CD8-positive, alpha-beta memory T cell (primary cell): ENCODE measurements at places on chromosomes 2 and 18. TPM values are rescaled to one million over a fixed set of nuclear protein-coding genes. Genes with fewer than 3 reads are reported as not detected.

The TWIST2 gene
- total RNA-seq: not detected

The ACVR1C gene
- total RNA-seq: 0.66 TPM

The AOX1 gene
- total RNA-seq: not detected

The INPP1 gene
- 13.4 TPM for total RNA-seq

The WDR43 gene
- 169 TPM for total RNA-seq

The FZD7 gene
- 0.75 TPM for total RNA-seq

The PDCD1 gene
- total RNA-seq: 39.3 TPM

The ACTG2 gene
- not detected for total RNA-seq

- no peaks in the 10 kb centered on the region for H3K4me1 ChIP-seq
- no peak overlapping the region for H3K4me3 ChIP-seq
- H3K27me3 ChIP-seq: no peaks in the 10 kb centered on the region
- no peaks in the 10 kb centered on the region for H3K36me3 ChIP-seq
- no peak overlapping the region for H3K27ac ChIP-seq
Measured at GRCh38 chr2:167196461-167197252, 308.4 kb downstream of the XIRP2 start.

GRCh38 chr2:158134655-158135054 lies 33.0 kb downstream of the UPP2 start:
- no peak for DNase-seq
- H3K27me3 ChIP-seq: no peaks in the 10 kb centered on the region
- no peaks in the 10 kb centered on the region for H3K36me3 ChIP-seq

GRCh38 chr2:154306266-154306970 lies 392.1 kb upstream of the KCNJ3 start:
- H3K27ac ChIP-seq: no peak overlapping the region
- no peak for DNase-seq
- no peaks in the 10 kb centered on the region for H3K36me3 ChIP-seq
- H3K4me3 ChIP-seq: no peak overlapping the region
- no peaks in the 10 kb centered on the region for H3K4me1 ChIP-seq
- no peaks in the 10 kb centered on the region for H3K27me3 ChIP-seq

DNA sequence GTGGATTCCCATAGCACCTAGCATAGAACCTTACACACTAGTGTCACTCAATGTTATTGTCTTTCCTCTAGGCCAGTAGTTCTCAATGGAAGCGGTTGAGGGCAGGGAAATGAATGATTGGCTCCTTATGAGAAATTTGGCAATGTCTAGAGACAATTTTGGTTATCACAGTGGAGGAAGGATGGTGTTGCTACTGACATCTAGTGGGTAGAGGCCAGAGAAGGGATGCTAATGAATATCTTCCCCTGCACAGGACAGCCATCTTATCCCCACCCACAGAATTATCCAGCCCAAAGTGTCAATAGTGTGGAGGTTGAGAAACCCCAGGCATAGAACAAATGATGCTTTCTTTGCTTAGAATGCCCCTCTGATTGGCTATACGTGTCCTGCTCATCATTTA lies 15.8 kb downstream of the C18orf63 start:
- H3K27me3 ChIP-seq: no peaks in the 10 kb centered on the region
- H3K4me1 ChIP-seq: no peaks in the 10 kb centered on the region
- no peaks in the 10 kb centered on the region for H3K36me3 ChIP-seq
- DNase-seq: no peak
- no peak overlapping the region for H3K4me3 ChIP-seq
- H3K27ac ChIP-seq: no peak overlapping the region

- no peak overlapping the region for H3K4me3 ChIP-seq
- H3K27me3 ChIP-seq: no peaks in the 10 kb centered on the region
- H3K36me3 ChIP-seq: no peaks in the 10 kb centered on the region
Measured at GRCh38 chr18:25256439-25256838, 95.5 kb downstream of the ZNF521 start.

- H3K27me3 ChIP-seq: no peaks in the 10 kb centered on the region
- no peak for DNase-seq
- H3K4me3 ChIP-seq: no peak overlapping the region
- no peaks in the 10 kb centered on the region for H3K36me3 ChIP-seq
- H3K4me1 ChIP-seq: no peaks in the 10 kb centered on the region
Measured at GRCh38 chr2:195632856-195633572, 24.0 kb upstream of the SLC39A10 start.

DNA sequence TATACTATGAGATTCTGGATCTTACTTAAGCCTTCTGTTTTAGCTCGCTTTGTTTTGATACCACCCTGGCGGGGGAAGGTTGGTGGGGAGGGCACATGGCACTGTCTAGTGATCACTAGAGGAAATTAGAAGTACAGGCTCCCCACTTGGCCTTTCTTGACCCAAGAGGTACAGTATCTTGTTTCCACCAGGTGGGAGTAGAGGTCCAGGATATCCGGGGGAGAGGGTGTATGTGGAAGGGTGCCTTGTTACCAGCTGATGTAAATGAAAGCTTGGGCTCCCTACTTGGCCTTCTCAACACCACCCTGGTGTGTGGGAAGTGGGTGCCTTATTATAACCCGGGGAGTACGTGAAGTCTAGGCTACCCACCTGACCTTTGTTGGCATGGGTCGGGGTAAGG lies 7.5 kb downstream of the GALNT1 start:
- no peaks in the 10 kb centered on the region for H3K27me3 ChIP-seq
- H3K27ac ChIP-seq: no peak overlapping the region
- H3K4me3 ChIP-seq: no peak overlapping the region
- H3K4me1 ChIP-seq: no peaks in the 10 kb centered on the region
- H3K36me3 ChIP-seq: no peaks in the 10 kb centered on the region

DNA sequence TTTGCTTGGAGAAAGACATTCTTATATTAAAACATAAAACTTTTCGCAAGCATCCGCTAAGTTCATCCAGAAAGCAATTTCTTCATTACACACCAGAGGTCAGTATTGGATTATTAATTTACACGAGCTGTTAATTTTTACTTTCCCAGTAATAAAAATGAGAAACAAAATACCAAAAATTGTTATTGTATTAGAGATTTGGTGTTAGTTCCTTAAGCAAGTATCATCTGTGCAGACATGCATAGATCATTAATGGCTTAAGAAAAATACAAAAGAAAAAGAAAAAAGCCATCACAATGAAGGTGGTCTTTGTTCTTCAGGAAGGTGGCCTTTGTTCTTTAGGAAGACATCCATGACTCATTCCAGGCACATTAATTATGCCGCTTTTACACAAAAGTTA lies 53.6 kb upstream of the HNMT start:
- H3K36me3 ChIP-seq: no peaks in the 10 kb centered on the region
- no peak overlapping the region for H3K27ac ChIP-seq
- H3K4me1 ChIP-seq: no peaks in the 10 kb centered on the region
- no peaks in the 10 kb centered on the region for H3K27me3 ChIP-seq
- DNase-seq: no peak

GRCh38 chr2:169329688-169330554 lies 32.4 kb downstream of the LRP2 start:
- H3K36me3 ChIP-seq: no peaks in the 10 kb centered on the region
- H3K4me3 ChIP-seq: no peak overlapping the region
- no peaks in the 10 kb centered on the region for H3K27me3 ChIP-seq
- no peaks in the 10 kb centered on the region for H3K4me1 ChIP-seq
- no peak for DNase-seq
- H3K27ac ChIP-seq: no peak overlapping the region

- no peaks in the 10 kb centered on the region for H3K36me3 ChIP-seq
- peaks cover 33% of the 10 kb centered on the region for H3K4me1 ChIP-seq
- no peak overlapping the region for H3K27ac ChIP-seq
- DNase-seq: no peak
- no peaks in the 10 kb centered on the region for H3K27me3 ChIP-seq
Measured at GRCh38 chr2:195543902-195544894, 112.8 kb upstream of the SLC39A10 start.

- no peak overlapping the region for H3K4me3 ChIP-seq
- no peaks in the 10 kb centered on the region for H3K4me1 ChIP-seq
- H3K27ac ChIP-seq: no peak overlapping the region
Measured at GRCh38 chr2:14363137-14363536, 269.4 kb upstream of the LRATD1 start.

- no peaks in the 10 kb centered on the region for H3K27me3 ChIP-seq
- H3K36me3 ChIP-seq: no peaks in the 10 kb centered on the region
- H3K4me3 ChIP-seq: no peak overlapping the region
- H3K27ac ChIP-seq: no peak overlapping the region
- DNase-seq: no peak
Measured at GRCh38 chr2:198630384-198630783, 826.0 kb downstream of the PLCL1 start.

- H3K27me3 ChIP-seq: no peaks in the 10 kb centered on the region
- H3K4me3 ChIP-seq: no peak overlapping the region
- no peaks in the 10 kb centered on the region for H3K36me3 ChIP-seq
- no peak overlapping the region for H3K27ac ChIP-seq
Measured at GRCh38 chr2:61950571-61951315, 45.3 kb downstream of the COMMD1 start.

- no peak for DNase-seq
- H3K27ac ChIP-seq: no peak overlapping the region
- H3K4me3 ChIP-seq: no peak overlapping the region
- H3K36me3 ChIP-seq: no peaks in the 10 kb centered on the region
Measured at GRCh38 chr18:31598021-31598805, 6.5 kb downstream of the TTR start.

- no peak overlapping the region for H3K4me3 ChIP-seq
- H3K27me3 ChIP-seq: no peaks in the 10 kb centered on the region
- H3K27ac ChIP-seq: no peak overlapping the region
- no peaks in the 10 kb centered on the region for H3K36me3 ChIP-seq
- DNase-seq: no peak
- peaks cover 7% of the 10 kb centered on the region for H3K4me1 ChIP-seq
Measured at GRCh38 chr18:11986061-11986460, 4.8 kb downstream of the IMPA2 start.

GRCh38 chr2:98773907-98774306 lies 43.0 kb upstream of the MGAT4A start:
- H3K27ac ChIP-seq: no peak overlapping the region
- no peak for DNase-seq
- H3K27me3 ChIP-seq: no peaks in the 10 kb centered on the region
- H3K4me3 ChIP-seq: no peak overlapping the region
- peaks cover 59% of the 10 kb centered on the region for H3K4me1 ChIP-seq
- no peaks in the 10 kb centered on the region for H3K36me3 ChIP-seq

DNA sequence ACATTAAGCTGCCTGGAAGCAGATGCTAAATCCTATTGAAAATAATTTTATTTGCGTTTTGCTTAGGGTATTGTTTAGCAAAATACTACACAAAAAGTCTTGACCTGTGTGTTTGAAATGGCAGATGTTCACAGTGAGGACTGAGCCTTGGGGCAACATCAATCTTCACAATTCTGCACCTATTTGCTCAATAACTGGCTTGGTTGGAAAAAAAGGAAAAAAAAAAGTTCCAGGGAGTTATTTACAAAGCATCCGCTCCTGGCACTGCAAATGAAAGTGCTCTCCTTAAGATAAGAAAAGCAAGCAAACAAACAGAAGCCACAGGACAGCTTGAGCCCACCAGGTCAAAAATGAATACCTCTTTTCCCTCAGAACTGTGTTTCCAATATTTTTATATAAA lies 77.7 kb downstream of the MAP2 start:
- no peaks in the 10 kb centered on the region for H3K27me3 ChIP-seq
- no peaks in the 10 kb centered on the region for H3K36me3 ChIP-seq
- no peak overlapping the region for H3K27ac ChIP-seq
- H3K4me1 ChIP-seq: no peaks in the 10 kb centered on the region
- no peak for DNase-seq

DNA sequence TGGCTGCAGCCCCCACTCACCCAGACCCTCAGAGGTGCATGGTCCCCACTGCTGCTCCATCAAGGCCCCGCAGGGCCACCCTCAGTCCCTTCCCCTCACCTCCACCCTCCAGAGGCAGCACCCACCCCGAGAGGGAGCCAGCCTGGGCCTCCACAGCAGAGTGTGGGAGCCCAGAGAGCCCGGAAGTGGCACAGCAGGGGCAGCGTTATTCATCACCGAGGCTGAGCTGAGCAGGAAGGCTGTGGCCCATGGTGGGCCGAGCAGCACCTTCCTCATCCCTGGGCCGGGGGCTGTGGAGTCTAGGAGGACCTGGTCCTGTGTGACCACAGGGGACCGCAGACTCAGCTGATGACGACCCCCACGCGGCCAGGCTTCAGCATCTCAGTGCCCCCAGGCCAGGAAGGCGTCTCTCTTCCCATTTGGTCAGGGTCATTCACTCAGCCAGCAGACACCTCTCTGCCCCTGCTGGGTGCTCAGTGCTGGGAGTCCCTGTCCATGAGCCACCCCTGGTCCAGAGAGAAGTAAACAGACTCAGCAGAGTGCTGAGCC lies 258.1 kb downstream of the ATAD2B start:
- no peak overlapping the region for H3K27ac ChIP-seq
- no peak overlapping the region for H3K4me3 ChIP-seq
- no peak for DNase-seq
- no peaks in the 10 kb centered on the region for H3K36me3 ChIP-seq

- no peak overlapping the region for H3K27ac ChIP-seq
- H3K36me3 ChIP-seq: peaks cover 25% of the 10 kb centered on the region
- DNase-seq: no peak
- H3K4me3 ChIP-seq: no peak overlapping the region
- peaks cover 82% of the 10 kb centered on the region for H3K4me1 ChIP-seq
Measured at GRCh38 chr2:197137826-197138477, 172.6 kb downstream of the ANKRD44 start.

GRCh38 chr18:28075501-28075900 lies 101.4 kb downstream of the CDH2 start:
- H3K27me3 ChIP-seq: no peaks in the 10 kb centered on the region
- no peaks in the 10 kb centered on the region for H3K36me3 ChIP-seq
- H3K4me1 ChIP-seq: no peaks in the 10 kb centered on the region
